Femur (tissue), 1 donor: ENCODE measurements at places on chromosomes 5 and 9.

DNA sequence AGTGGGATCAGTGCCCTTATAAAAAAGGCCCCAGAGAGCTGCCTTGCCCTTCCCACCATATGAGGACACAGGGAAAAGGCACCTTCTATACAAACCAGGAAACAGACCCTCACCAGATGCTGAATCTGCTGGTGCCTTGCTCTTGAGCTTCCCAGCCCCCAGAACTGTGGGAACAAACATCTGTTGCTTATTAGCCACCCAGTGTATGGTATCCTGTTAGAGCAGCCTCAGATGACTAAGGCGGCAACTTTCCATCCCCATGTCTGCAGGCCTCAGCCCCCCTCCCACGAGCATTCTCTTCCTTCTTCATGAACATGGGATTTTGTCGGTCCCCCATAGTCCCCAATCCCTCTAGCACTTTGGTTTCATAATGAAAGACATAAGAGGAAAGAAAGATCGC, 202.5 kb upstream of the GAS1 start:
- DNase-seq, result no peak

- DNase-seq, result no peak
Observed at GRCh38 chr9:8679371-8679822, 879.8 kb upstream of the DMAC1 start.

GRCh38 chr5:102523541-102524175, 24.9 kb upstream of the SLCO6A1 start:
- no peak for DNase-seq

DNA sequence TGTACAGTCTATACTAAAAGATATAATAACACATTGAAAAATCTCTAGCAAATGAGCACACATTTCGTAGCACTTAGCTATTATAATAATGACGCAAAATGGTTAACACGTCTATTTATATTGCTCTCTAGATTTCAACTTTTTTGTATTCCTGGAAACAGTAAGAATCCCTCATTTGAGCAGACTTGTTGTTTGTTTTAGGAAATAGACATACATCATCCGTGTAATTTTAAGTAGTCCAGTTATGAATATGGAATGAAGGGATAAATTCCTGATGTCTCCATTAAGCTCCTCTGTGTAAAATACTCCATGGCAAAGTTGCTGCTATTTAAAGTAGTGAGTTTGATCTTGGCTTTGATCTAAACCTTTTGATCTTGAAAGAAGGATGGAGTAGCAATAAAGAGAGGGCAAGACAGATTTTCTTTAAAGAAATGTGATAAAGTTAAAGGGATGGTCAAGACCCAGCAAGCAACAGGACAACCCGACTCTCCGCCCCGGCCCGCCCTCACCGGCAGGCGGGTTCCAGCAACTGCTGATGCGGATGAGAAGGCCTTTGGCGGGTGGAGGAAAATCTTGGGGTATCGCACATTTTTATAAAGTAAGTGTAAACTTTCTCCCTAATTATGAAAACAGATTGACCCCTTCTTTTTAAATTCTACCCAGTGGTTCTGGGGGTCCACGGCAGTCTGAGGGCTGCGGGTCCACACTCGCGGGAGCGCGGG, 277.4 kb downstream of the AOPEP start:
- peak; percentile 72 for DNase-seq

DNA sequence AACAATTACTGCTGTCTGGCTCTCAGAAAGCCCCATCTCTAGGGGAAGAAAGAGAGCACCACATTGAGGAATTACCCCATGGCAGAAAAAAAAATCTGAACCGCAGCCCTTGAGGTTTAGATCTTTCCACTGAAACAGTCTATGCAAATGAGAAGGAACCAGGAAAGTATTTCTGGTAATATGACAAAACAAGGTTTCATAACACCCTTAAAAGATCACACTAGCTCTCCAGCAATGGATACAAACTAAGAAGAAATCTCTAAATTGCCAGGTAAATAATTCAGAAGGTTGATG, 427.1 kb downstream of the PRELID2 start:
- no peak for DNase-seq

- DNase-seq, result peak; percentile 93
Observed at GRCh38 chr9:127185931-127186781, 63.7 kb upstream of the ANGPTL2 start.
